Stimulated activated CD8-positive, alpha-beta memory T cell treated with anti-CD3 and anti-CD28 coated beads, Interleukin-12 subunit alpha, Interleukin-12 subunit beta, amount 100 ng/mL, for 1 hour (primary cell): ENCODE measurements at places on chromosomes 4 and X.

- DNase-seq, result no peak
These were observed 12.4 kb downstream of the DDIT4L start for GRCh38 chr4:100177855-100178254.

- no peak for DNase-seq
These were observed 141.0 kb downstream of the STK32B start for GRCh38 chr4:5192271-5192670.

DNA sequence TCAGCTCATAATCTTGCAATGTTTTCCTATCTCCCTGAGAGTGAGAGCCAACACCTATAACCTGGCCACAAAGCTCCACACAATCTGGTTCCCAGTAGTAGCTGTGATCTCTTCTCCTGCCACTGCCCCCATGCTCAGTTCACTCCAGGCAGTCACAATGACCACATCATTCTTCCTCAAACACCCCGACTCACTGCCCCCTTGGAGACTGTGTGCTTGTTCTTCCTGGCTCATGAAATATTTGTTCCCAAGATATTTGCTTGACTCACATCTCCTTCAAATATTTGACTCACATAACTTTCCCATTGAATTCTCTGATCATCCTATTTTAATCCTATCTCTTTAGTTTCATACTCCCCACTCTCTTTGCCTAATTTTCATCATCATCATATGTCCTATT is 173.7 kb downstream of the AREG start:
- DNase-seq, result no peak

DNA sequence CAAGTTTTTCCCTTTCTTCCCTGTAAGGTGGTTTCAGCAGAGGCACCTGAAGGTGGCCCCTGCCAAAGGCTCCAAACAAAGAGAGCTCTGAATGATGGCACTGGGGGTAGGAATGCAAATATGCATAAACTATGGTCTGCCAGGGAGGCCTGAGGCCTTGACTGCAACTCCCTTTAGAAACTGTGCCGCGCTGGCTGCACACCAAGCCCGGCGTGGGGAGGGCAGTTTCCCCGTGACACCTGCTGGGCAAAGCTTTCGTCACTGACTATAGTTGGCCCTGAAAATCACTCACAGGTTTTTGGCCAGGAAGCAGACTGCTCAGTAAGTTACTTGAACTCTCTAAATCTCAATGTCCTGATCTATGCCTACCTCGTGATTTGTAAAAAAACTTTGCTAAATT is 97.8 kb upstream of the ATOH1 start:
- DNase-seq, result no peak

DNA sequence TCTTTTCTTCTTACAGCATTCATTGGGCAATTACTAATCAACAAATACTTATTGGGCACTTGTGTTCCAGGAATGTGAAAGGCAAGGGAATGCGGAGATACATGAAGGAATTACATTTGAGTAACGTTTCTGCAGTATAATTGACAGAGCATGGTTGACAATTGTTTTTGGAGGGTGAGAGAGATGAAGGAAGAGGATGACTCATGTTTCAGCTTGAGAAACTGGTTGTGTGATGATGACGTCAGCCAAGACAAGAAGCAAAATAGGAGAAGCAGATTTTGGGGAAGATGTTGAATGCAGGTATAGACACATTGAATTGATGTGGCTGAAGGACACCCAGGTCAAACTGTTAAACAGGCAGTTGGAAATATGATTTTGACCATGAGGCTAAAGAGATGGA is 8.0 kb upstream of the CPEB2 start:
- DNase-seq, result no peak

- DNase-seq, result no peak
These were observed 45.8 kb downstream of the TSPAN5 start for GRCh38 chr4:98612318-98613250.

- DNase-seq, result no peak
These were observed 1.6 kb upstream of the WNK3 start for GRCh38 chrX:54359408-54359807.

DNA sequence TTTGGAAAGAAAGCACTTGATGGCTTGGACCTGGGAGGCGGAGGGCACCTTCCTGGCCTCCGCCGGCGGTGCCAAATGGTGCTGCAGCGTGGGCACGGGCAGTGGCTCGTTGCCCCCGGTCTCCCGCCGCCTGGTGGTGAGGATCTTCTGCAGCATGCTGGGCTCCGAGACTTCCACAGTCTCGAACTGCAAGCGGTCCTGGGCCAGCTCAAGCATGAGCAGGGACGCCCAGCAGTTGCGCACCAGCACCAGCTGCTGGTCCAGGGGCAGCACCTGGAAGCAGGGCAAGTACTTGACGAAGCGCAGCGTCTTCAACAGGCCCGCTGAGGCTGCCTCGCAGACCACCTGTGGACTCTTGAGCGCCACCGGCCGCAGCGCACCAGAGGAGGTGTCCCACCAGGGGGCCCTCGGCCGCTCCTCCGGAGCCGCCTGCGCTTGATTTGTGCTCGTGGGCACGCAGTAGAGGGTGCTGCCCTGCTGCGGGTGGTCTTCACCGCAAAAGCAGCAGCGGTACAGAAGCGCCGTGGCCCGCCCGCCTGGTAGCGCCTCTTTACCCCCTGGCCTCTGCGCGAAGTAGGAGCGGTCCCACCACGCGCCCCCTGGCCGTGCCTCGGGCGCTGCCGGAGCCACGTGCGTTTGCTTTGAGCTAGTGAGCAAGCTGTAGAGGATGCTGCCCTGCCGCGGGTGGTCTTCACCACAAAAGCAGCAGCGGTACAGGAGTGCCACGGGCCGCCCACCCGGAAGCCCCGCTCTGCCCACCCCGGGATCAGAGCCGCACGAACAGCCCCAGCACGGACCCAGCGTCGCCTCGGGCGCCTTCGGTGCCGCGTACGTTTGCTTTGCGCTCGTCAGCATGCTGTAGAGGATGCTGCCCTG is 689 bp downstream of the NR0B1 start:
- DNase-seq, result no peak

- DNase-seq, result no peak
These were observed 200.6 kb downstream of the BCOR start for GRCh38 chrX:39896951-39897740.

- DNase-seq, result no peak
These were observed 436.8 kb upstream of the FAT1 start for GRCh38 chr4:187160486-187160885.

GRCh38 chr4:52052475-52052780 is 1.3 kb downstream of the SPATA18 start:
- no peak for DNase-seq

DNA sequence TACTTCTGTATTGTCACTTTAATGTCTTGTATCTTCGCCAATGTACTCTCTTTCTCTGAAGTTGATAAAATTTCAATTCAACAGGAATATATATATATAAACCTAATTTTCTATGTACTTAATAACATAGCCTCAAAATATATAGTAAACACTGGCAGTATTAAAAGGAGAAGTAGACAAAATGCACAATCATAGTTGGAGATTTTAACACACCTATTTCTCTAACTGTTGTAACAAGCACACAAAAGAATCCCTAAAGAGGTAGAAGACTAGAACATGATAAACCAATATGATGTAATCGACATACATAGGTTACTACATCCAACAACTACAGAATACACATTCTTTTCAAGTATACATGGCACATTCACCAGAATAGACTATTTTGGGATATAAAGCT is 65.5 kb downstream of the ZNF81 start:
- no peak for DNase-seq

DNA sequence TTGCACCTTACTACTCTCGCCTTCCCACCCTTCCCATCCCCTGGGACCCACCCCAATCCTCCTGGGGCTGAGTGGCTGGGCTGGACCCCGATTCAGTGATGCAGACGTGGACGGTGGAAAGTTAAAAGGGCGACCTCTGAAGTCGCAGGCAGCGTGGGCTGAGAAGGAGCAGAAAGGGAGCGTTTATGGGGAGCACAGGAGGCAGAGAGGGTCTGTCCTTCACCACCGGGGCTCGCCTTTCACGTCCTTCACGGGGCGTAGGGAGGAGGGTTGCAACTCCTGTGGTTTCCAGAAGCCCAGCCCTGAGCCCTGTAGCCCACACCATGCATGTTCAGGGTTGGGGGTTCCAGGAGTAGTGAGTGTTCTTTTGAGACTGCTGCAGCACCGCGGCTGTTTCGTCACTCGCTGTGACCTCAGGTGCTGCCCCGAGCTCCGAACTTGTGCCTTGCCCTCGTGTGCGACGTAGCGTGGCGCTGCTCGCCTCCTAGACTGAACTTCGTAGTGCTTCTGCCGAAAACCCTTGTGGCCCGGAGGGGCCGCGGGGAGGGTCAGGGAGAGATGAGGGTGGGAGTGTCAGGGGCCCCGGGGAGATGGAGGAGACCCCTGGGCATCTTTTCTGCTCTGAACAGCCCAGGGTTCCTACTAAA is 1.6 kb downstream of the NHS start:
- no peak for DNase-seq

GRCh38 chr4:42767669-42768068 is 110.8 kb upstream of the ATP8A1 start:
- no peak for DNase-seq

DNA sequence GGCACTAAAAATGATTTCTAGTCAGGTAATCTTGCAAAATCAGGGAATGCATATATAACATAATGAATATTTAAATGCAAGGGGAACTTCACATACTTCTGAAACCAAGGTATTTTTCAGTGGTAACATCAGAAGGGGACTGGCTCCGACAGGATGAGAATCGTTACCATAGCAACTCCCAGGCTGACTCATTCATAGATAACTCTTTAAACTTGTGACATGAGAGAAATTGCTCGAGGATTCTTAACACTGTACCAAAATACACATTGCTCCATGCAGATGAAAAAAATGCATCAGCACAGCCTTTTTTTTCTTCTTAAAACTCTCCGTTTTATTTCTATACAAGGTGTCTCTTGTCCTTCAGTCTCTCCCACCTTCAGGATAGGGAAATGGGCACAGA is 114.3 kb downstream of the GABRB1 start:
- DNase-seq, result no peak

DNA sequence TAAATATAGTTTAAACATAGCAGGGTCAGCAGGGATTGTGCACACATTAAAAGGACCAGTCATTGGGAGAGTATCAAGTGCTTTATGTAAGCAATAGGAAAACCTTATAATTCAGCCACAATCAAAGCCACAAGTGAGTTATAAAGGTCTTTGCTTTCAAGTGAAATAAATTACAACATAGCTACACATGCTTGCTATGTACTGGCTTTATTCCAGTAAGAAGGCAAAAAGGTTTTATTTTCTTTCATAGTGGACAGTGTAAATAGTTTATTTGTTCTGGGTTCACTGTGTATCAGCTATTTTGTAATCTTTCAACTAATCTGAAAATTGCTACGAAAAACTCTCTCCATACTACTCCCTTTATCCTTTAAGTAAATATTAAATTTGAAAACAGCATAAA is 691.4 kb downstream of the PCDH7 start:
- DNase-seq, result no peak

- DNase-seq, result no peak
These were observed 8.7 kb downstream of the GCNA start for GRCh38 chrX:71586929-71587328.

GRCh38 chr4:610411-611261 is 14.7 kb upstream of the PDE6B start:
- no peak for DNase-seq

GRCh38 chr4:95732061-95732460 is 107.8 kb upstream of the PDHA2 start:
- DNase-seq, result no peak

- DNase-seq, result no peak
These were observed 2.3 kb downstream of the PGRMC2 start for GRCh38 chr4:128285085-128285997.

GRCh38 chr4:138118270-138118669 is 123.9 kb downstream of the SLC7A11 start:
- DNase-seq, result no peak

DNA sequence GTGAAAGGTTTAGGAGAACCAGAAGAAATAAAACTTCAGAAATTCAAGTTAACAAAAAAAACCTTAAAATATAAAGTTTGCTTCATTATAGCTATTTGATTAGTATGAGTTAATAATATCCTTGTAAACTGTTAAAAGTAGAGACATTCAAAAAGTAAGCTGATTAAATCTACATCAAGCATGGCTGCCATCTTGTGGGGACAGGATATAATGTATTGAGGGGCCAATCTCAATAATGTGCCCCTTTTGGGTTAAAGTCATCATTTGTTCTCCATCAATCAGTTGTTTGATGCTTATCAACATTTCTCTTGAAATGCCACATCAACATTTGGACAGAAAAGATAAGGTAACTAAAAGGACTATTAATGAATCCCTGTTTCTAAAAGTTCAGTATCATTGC is 4.6 kb upstream of the GRID2 start:
- no peak for DNase-seq

DNA sequence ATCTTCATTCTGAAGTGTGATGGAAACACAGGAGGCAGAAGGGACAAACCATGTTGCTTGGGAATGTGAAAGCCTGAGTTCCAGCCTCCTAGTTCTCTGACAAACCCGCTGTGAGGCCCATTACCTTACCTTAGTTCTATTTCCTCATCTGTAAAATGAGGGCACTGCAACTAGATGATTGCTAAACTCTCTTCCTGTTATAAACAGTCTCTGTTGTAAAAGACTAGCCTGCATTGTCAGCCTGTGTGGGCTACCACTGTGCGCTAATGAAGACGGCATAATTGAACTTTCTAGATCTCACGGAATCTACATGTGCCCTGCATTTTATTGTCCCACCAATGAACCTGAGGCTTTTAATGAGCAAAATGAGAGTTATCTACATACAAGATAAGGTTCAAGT is 147.2 kb downstream of the AFF2 start:
- no peak for DNase-seq

GRCh38 chr4:14092741-14093140 is 465.2 kb upstream of the BOD1L1 start:
- no peak for DNase-seq

DNA sequence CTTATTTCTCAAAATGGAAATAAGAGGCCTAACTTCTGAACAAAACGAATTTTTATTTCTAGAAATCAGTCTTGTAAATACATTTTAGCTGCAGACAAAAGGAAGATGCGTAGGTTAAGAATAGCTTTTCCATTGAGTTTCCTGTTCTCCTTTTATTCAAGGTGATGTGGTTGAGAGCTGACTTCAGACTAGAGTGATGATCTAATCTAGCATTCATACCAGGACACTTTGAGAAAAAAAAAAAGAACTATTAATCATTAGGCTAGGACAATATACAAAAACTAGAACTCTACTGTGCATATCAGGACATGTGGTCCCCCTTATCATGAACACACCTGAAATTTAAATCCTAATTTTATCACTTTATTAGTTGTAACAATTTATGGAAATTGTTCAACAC is 884.5 kb upstream of the EPHA5 start:
- no peak for DNase-seq

GRCh38 chr4:183532821-183533220 is 28.0 kb downstream of the ING2 start:
- no peak for DNase-seq

DNA sequence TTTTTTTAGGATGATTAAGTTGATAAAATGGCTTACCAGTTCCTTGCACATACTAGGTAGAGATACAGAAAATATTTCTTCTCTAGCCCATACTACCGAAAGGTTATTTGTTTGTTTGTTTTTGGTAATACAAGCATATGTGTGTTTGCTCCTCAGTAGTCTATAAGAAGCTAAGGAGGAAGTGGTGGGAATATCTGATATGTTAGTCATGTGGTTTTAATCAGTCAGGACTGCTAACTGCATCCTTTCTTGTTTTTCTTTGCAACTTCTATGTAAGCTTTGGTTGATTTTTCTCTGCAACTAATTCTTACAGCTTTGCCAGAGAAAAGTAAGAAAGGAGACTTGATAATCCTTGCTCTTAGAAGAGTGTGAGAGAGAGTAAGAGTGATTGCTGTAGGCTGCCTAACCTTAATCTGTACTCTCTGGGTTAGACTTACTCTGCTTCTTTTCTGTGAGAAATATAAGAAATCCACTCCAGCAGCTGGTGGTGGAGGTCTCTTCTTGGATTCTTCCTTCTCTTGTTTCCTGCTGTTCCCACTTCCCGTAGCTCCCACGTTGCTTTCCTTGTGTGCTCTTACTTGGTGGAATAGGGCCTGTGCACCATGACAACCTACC is 28.3 kb downstream of the SEPTIN11 start:
- no peak for DNase-seq
